ENCODE measurements at places on chromosomes 5 and 9. TPM values are rescaled to one million over a fixed set of nuclear protein-coding genes. Genes with fewer than 3 reads are reported as not detected.

The ABCA1 gene
- 2.1 TPM for polyA plus RNA-seq

The TAF1L gene
- polyA plus RNA-seq = not detected

GRCh38 chr5:139884144-139884543 is 88.5 kb downstream of the PSD2 start:
- DNase-seq = peak; percentile 43

- DNase-seq = no peak
These were observed 19.7 kb downstream of the CAMSAP1 start for GRCh38 chr9:135887585-135888050.

- no peak for DNase-seq
These were observed 818.8 kb upstream of the WWC1 start for GRCh38 chr5:167472566-167473108.

DNA sequence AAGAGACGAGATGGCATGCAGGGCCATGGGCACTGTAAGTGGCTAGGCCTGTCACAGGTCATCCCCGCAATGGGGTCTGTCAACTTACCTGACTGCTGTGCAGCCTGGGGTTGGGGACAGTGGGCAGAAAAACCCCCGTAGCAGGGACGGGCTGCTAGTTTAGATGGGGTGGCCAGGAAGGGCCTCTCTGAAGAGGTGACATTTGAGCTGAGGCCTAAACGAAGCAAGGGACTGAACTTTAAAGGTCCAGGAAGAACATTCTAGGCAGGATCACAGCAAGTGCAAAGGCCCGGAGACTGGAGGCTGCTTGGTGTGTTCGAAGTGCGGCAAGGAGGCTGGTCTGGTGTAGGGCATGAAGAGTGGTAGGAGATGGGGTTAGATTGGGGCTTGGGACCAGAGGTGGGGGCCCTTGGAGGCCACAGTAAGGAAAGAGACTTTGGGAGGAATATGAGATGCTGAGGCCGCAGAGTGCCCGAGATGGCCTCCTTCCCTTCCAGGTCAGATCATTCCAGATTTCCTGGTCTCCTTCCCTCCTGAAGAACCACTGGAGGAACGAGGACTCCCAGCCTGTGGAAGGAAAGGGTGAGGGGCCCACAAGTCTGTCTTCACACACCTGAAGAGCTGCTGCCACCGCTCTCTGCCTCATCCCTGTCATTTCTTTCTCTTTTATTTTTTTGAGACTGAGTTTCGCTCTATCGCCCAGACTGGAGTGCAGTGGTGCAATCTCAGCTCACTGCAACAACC is 37.9 kb upstream of the SH3PXD2B start:
- DNase-seq = no peak

The ZNF79 gene
- polyA plus RNA-seq = 3.6 TPM

The RFK gene
- 24.5 TPM for polyA plus RNA-seq

- DNase-seq = no peak
These were observed 364.9 kb downstream of the ARRDC3 start for GRCh38 chr5:91018200-91018599.

The DOCK2 gene
- 0.80 TPM for polyA plus RNA-seq

The INSL4 gene
- polyA plus RNA-seq = not detected

GRCh38 chr9:79616971-79617370 is 45.2 kb downstream of the TLE4 start:
- no peak for DNase-seq

The PPP3R2 gene
- polyA plus RNA-seq = not detected

The HAVCR2 gene
- 1.9 TPM for polyA plus RNA-seq

The CAVIN4 gene
- polyA plus RNA-seq = 42.1 TPM

DNA sequence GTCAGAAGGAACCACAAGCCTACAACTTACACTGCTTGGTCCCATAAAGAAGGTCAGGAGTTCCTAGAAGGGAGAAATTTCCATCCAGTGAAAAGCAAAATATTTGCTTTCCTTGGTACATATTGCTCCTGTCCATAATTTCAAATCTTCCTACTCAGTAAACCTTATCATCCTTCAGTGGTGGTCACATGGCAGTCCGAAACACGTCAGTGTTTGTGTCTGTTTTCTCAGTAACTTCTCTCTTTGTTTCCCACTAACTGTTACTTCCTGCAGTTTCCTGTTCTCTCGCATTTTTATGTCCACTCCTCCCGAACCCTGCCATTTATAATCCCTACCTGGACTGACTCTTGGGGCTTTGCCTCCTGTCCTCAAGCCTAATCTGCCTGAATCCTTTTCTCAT is 129.1 kb downstream of the FANCC start:
- no peak for DNase-seq

GRCh38 chr9:4116071-4116581 is 183.7 kb downstream of the GLIS3 start:
- DNase-seq = no peak

DNA sequence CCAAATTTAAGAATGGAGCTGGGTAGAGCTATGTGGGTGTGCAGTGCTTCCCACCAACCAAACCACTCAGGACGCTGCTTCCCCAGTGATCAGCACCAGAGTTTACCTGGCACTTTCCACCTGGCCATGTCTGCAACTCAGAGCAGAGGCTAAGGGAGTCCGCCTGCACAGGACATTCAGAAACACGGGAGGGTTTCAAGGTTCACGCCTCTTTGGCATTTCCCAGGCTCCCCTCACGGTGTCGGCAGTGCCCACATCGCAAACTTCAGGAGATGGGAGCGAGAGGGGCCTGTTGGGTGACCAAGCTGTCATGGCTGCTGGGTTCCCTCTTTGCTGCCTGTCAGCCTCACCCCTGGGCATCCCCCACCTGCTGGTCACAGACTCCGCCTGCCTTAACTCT is 161.5 kb downstream of the NXNL2 start:
- no peak for DNase-seq

DNA sequence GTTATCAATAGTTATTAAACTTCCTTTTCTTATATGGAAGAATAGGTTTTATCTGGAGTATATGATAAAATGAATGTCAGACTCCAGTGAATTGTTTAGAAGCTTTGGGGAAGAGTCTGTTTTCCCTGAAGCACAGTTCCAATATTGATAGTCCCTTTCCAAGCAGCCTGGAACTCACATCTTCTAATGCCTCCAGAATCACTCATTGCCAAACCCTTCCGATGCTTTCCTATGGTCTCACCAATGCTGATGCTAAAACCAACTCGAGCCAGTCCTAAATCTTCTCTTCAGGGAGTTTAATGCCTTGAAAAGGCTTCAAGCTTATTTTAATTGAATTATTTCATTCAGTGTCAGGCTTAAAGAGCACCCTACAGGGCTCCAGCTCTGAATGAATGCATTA is 121.2 kb downstream of the PTTG1 start:
- no peak for DNase-seq

- DNase-seq = no peak
These were observed 189.4 kb downstream of the TENT4A start for GRCh38 chr5:6902597-6902996.

- no peak for DNase-seq
These were observed 48.2 kb downstream of the FAM240B start for GRCh38 chr9:38671748-38672147.

The TEX48 gene
- not detected for polyA plus RNA-seq

The PTPRD gene
- 1.4 TPM for polyA plus RNA-seq

The CCIN gene
- not detected for polyA plus RNA-seq

The SLC45A2 gene
- polyA plus RNA-seq = not detected

The FST gene
- polyA plus RNA-seq = 2.8 TPM

The DPH7 gene
- 13.1 TPM for polyA plus RNA-seq

GRCh38 chr5:1336749-1337488 is 8.0 kb downstream of the CLPTM1L start:
- no peak for DNase-seq

GRCh38 chr9:110027671-110028081 is 180.3 kb downstream of the C9orf152 start:
- DNase-seq = no peak

GRCh38 chr9:37229882-37230482 is 109.6 kb downstream of the ZCCHC7 start:
- DNase-seq = no peak

DNA sequence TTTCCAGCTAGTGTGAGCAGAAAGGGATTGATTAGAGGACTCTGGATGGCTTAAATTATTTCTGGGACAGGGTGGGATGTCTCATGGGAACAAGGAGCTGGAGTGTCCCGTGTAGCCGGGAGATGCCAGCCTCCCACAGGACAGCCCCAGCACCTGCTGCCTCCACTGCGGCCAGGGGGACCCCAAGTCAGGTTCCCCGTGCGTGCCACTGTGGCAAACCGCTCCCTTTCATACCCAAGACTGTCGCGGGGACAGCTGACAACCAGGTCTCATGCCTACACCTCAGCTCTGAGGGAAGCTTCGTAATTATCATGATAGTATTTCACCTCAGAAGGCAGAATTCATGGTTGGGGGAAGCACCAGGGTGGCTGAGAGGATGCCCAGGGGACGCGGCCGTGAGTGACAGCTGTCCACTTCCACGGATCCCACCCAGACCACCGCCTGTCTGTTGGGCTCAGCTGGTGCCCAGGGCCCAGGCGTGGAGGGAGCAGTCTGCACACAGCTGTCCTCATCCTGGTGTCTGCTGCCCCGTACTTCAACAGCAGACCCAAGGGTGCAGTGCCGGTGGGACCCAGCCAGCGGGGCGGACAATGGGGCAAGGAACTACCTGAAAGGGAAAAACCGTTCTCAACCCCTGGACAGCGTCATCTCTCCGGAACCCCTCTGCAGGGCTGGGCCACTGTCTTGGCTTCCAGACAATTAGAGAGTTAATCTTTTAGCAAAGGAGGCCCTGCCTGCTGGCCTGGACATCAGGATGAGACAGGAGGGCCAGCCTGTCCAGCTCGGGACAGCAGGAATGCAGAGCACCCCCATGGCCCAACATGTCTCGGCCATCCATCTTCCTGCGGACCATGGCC is 166.9 kb downstream of the OLFM1 start:
- peak; percentile 46 for DNase-seq

The ITK gene
- 0.25 TPM for polyA plus RNA-seq

GRCh38 chr5:172881691-172882370 is 47.8 kb downstream of the ERGIC1 start:
- no peak for DNase-seq

DNA sequence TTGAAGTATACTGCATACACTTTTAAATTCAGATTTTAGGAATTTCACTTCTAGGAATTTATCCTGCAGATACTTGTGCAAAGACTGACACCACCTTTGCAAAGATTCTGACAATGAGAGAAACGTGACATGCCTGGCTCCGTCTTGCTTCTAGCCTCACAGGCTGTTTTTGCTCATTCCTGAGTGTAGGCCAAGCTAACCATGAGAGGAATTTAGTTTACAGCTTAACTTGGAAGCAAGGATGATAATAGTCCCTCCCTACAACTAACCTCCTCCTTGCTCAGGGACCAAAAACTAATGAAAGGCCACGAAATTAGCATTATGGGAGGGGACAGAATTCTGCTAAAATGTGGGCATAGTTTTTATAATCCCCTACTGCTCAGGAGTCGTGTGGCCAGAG is 31.1 kb downstream of the C5orf22 start:
- no peak for DNase-seq

DNA sequence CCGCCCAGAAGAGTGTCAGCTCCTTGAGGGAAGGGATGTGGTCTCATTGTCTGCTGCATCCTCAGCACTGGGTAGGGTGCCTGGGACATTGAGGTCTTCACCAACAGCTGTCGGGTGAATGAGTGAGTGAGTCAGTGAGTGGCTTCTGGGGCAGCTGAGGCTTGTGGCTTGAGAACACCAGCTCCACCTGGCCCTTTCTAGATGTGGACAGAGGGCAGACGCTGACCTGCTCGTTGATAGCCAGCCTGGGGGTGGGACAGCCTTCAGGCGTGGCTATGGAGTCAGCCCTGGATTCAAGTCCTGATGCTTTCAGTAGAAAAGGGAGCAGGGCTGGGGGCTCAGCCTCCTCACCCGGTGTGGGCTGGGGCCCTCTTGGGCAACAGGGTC is 215.1 kb downstream of the C9orf50 start:
- DNase-seq = no peak

DNA sequence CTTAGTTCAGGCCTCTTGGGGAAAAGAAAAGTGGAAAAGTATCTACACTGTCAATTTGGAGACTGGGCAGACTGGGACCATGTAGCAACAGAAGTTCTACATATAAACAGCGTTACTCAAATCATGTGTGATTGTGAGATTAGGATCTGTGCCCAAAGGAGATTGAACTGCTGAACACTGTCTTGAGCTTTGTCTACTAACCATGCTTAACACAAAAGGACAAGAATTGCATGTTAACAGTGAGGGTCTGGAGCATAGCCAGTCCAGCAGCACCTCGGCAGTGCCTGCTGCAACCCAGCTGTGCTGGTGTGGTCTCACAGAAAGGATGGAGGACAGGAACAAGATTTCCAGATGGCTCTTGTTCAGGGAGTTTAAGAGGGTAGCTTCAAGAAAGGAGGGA is 5.7 kb downstream of the PAM start:
- DNase-seq = no peak

DNA sequence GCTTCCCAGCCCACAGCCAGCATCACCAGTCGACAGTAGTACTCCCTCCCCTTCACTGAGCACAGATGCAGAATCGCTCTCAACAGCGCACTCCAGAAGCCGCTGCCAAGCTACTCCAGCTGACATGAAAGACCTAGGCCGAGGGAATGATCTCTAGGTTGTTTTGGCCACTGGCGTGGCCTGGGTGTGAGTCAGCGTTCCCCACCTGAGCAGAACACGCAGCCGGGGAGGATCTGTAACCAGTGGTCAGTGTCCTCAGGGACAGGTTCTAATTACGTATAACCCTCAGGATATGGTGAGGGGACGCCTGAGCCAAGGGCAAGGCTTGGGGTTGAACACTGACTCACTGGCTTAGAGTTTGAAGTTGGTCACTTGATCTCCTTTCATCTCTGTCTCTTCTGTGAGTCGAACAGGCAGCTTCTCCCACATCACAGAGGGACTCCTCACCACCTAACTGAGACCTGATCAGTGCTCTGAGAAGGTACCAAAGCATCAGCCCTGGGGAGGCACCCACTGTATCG is 76.9 kb upstream of the IL17B start:
- DNase-seq = peak; percentile 63

GRCh38 chr5:85278193-85278592 is 893.5 kb upstream of the EDIL3 start:
- no peak for DNase-seq

The CCL21 gene
- polyA plus RNA-seq = 20.4 TPM

GRCh38 chr5:76415855-76416254 is 12.8 kb downstream of the IQGAP2 start:
- DNase-seq = no peak

- no peak for DNase-seq
These were observed 78.1 kb downstream of the CFAP95 start for GRCh38 chr9:69898714-69899209.

GRCh38 chr5:96381526-96381925 is 51.5 kb downstream of the PCSK1 start:
- no peak for DNase-seq

GRCh38 chr5:142958944-142959682 is 188.9 kb downstream of the ARHGAP26 start:
- peak; percentile 34 for DNase-seq

The ANKS6 gene
- polyA plus RNA-seq = 3.1 TPM

DNA sequence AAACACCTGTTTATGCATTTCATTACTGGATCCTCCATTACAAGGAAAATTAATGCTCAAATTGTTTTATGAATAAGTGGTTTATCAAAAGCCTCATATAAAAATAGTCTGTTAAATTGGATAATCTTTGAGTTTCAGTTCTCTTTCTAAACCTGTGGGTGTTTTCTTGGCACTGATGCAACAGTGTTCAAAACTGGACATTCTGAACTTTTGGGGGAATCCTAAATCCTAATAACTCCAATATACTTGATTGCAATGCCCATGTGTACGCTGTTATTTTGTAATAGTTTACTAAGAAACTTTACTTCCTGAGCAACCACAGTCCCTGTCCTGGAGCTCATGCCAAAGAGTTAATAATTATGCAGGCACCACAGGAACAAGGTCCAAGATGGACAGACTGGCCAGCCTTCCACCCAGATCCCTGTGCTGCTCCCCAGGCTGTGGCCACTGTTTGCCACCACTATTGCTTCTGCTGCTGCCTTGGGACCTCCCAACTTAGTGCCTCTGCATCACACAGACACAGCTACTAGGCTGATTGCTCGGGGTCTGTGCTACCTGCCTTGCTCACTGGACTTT is 14.0 kb downstream of the IRGM start:
- no peak for DNase-seq
